ENCODE measurements at places on chromosomes 1 and 21. TPM values are rescaled to one million over a fixed set of nuclear protein-coding genes. Genes with fewer than 3 reads are reported as not detected.

Gene SHCBP1L
- 0.09 TPM for total RNA-seq

Gene GPR137B
- 34.5 TPM for total RNA-seq

Gene CREB3L4
- 13.8 TPM for total RNA-seq

Gene MYBPHL
- total RNA-seq: 0.27 TPM

Gene FCAMR
- total RNA-seq: not detected

Gene PRRX1
- 13.3 TPM for total RNA-seq
